ENCODE measurements at places on chromosomes 11 and 22.

- no peak for DNase-seq
These were observed 4.8 kb downstream of the DIXDC1 start for GRCh38 chr11:111941963-111942362.

DNA sequence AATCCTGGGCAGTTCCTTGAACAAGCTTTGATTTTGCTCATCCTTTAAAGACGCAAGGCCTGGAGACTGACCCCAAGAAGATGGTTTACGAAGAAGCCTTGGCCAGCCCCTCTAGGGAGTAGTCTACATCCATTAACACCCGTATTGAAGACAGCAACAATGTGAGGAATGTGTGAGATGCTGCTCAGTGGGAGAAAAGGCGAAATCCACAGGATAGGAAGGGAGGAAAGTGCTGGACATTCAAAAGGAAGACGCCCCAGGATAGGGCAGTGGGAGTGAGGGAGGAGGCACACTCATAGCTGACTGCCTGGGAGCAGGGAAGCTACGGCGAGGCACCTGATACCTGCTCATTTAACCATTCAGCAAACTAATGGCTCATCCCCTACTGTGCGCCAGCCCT is 114.1 kb downstream of the RRAS2 start:
- DNase-seq = no peak

GRCh38 chr11:44606472-44606871 is 41.0 kb downstream of the CD82 start:
- no peak for DNase-seq

GRCh38 chr11:16363706-16364105 is 7.4 kb upstream of the SOX6 start:
- DNase-seq = no peak

- no peak for DNase-seq
These were observed 33.8 kb downstream of the MYEOV start for GRCh38 chr11:69327741-69328191.

All from NCI-H748 treated with DMSO at 0.1 percent for 48 hours (cell line).